ENCODE measurements at places on chromosomes 2 and 18.

DNA sequence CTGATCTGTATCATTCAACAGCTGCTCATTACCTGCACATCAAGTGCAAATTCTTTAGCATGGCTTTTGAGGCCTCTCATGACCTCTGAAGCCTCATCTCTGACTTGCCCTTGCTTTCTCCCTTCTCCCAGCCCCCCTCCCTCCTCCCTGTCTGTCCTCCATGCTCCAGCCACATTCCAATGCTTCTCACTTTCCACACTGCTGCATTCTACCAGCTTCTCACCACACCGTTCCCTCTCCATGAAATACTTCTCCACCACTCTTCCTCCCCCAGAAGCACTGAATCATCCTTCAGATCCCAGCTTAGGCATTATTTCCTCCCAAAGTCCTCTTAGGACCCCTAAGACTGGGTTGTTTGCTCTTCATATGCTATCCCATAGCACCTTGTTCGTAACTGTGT lies 26.9 kb downstream of the GCG start:
- DNase-seq = no peak

- DNase-seq = no peak
Measured at GRCh38 chr2:213834331-213834730, 550.1 kb downstream of the SPAG16 start.

GRCh38 chr18:13227910-13228309 lies 9.3 kb downstream of the LDLRAD4 start:
- no peak for DNase-seq

- no peak for DNase-seq
Measured at GRCh38 chr2:150467621-150467963, 19.9 kb downstream of the RND3 start.

GRCh38 chr18:61503688-61504087 lies 170.5 kb downstream of the CDH20 start:
- no peak for DNase-seq

DNA sequence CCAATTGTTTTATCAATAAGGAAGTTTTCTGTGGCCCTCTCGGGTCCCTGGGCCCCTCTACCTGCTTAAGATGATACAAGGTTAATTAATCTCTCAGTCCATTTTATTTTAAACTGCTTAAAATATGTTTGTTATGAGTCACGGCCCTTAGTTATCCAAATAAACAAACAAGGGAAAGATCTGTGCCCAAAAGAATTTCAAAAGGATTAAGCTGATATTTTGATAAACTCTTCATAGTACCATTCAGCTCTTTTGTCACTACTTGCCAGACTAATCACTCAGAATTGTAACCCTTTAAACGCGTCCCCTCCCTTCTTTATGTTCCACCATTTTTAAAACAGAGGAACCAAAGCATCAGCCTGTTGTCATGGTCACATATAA lies 144.7 kb upstream of the STK17B start:
- DNase-seq = no peak

DNA sequence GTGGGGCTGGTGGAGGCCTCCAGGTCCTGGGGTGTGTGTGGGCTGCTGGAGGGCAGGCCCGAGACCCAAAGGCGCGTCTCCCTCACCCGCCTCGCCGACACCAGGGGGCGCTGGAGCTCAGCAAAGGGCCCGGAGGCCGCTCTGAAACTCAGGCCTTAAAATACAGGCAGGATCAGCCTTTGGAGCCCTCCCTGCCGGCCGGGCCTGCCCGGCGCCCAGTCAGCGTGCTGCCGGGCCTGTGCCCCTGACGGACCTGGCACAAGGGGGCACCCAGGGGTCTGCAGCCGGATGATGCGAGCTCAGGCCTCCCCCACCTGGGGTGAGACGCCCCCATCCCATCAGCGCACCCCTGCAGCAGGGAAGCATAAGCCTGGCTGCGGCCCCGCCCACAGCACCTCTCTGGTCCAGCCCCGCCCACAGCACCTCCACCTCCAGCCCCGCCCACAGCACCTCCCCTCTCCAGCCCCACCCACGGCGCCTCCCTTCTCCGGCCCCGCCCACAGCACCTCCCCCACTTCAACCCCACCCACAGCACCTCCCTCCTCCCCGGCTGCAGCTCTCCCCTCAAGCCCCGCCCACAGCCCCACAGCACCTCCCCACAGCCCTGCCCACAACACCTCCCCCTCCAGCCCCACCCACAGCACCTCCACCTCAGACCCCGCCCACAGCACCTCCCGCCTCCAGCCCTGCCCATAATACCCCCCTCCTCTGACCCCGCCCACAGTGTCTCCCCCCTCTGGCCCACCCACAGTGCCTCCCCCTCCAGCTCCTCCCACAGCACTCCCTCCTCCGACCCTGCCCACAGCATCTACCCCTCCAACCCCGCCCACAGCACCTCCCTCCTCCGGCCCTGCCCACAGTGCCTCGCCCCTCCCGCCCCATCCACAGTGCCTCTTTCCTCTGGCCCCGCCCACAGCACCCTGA lies 92.8 kb upstream of the OTOS start:
- peak; percentile 21 for DNase-seq

DNA sequence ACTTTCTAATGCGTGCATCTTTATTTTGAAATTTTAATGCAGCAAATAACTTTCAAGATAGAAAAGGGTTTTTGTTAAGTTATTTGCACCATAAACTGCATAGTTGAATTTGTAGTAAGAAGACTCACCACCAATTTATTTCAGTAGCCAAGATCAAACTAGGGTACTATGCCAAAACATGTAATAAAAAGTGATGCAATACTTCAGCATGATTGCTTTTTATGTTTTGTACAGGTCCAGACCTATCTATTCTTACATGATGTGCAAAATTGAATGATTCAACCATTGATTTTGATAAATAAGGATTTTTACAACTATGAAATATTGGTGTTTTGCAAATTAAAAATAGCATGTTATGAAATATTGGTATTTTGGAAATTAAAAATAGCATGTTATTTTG lies 26.7 kb downstream of the AGPS start:
- no peak for DNase-seq

DNA sequence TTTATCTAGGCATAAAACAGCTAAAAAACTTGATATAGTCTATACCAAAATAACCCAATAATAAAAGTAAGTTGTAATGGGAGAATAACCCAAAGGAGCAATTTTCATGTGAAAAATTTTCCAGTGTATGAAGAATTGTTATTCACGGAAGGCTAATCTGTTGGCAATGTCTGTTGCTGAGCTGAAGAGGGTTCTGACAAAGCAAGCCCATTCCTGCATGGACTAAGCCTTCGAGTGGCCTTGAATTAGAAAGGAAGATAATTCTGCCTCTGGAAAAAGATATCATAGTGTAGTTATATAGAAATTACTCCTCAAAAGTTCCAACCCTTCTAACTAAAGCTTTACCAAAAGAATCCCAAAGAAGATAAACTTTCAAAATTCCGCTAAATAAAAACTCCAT lies 101.5 kb downstream of the MAP2 start:
- no peak for DNase-seq

DNA sequence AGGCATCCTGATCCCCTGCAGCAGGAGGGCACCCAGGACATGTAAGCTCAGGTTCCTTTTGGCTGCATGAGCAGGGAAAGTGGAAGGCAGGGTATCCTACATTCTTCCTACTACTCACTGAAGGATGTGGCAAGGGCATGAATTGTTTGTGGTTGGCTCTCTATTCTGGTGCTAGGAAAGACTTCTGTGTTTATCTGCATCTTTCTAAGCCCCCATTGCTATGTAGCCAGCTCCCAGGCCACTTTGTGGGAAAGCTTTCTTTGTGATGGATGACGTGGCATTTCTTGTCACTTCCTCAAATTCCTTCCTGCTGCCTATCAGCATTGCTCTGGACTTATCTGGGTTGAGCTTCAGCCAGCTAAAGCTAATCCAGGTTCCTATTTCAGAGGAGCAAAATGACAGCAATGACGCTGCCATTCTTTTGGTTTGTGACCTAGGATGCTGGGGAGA lies 46.2 kb downstream of the MEIS1 start:
- no peak for DNase-seq

DNA sequence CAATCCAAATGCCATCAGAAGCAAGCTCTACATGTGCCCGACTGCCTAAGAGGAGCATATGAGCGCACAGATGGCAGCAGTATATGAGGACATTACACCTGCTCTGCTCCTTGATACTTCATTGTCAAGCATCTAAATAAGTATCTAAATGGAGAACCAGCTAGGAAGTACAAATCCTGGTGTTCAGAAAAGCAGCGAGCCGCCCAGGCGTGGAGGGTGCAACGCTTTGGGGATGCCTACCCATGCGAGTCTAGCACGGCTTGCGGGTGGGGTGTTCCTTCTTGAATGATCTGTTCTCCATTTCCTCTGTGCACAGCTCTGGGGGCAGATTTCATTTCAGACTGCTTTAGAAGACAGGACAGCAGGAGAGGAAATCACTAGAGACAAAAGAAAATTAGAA lies 63.0 kb upstream of the BCL2L11 start:
- DNase-seq = no peak

GRCh38 chr2:19046986-19047780 lies 311.2 kb downstream of the OSR1 start:
- no peak for DNase-seq

DNA sequence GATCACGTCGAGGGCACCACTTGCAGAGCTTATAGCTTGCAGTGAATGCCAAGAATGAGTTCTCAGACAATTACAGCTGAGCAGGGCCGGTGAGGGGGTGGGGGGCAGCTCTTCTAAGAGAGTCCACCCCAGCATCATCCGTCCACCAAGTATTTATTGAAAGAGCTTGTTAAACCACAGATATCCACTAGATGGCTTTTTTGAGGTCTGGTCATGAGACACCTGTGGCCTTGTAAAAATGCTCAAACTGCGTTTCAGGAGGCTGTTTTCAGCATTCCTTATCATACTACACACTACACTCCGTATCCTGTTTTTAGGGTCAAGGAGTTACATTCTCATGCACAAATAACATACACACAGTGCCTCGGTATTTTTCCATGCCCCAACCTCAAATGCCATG lies 51.5 kb downstream of the DNAJC10 start:
- no peak for DNase-seq

DNA sequence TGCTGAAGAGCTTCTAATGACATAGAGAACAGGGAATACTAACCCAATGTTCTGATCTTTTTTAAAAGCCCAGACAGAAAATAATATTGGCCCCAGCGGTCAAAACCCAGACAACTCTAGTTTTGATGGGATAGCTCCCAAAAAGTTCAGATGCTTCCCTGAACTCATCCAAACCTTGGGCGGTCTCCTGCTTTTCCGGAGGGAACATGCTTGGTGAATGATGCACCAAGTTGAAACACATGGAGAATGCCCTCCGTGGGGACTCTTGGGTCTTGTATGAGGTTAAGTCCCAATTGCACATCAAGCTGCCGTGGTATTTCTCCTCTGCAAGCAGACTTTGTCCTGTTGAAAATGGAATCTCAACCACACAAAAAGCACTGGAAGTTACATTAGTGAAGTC lies 120.7 kb upstream of the CTAGE1 start:
- no peak for DNase-seq

DNA sequence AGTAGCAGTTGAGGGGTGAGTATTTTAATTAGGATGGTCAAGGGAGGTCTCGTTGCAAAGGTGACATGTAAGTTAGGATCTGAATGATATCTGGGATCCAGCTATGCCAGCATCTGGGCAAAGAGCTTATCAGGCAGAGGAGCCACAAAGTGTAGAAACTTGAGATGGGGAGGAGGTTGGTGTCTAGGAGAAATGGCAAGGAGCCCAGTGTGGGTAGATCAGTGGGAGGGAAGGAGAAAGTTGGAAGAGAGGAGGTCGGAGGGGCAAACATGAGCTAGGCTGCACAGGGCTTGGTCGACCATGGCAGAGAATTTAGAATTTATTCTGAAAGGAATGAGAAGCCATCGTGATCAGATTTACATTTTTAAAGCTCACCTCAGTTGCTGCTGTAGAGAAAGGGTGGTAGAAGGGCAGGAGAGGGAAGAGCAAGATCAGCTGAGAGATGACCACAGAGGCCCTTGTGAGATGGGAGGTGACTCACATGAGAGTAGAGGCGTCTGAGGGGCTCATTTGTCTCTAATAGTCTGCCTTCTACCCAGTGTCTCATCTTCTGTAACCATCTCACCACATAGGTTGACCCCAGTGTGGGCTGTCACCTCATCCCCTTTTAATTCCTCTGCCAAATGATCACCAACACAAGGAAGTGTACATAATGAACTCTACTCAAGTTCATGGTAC lies 170.0 kb downstream of the ETAA1 start:
- no peak for DNase-seq

DNA sequence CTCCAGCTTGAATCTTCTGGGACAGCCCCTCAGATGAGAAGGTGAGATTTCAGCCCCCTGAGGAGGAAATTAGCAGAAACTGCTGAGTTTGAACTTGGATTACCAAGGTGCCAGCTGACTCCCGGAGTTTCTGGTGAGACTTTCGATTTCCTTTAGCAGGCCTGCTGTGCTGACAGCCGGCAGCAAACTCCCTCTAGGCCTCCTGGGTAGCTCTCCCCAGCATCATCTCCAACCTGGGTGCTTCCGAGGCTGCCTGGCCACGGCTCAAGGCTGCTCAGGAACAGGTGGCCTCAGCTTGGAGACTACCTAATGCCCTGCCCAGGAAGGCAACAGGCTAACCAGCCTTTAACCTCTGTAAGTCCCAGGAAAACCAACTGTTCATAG lies 16.5 kb downstream of the SDC1 start:
- no peak for DNase-seq

DNA sequence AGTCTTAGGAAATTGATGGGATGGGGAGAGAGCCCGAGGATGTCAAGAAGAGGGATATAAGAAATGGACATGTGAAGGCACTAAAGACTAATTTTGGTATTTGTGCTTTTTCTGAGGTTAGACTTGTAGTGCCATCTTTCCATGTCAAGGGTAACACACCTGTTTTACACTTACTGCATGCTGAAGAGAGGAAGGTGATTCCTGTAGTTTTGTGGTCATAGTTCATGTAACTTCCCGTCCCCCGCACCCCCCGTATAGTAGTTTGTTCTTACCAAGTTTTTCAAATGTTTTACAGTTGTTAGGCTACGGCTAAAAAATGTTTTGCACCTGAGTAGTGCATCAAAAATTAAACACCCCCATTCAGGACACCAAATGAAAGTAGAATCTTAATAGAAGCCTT lies 73.8 kb downstream of the CLIP4 start:
- DNase-seq = no peak

DNA sequence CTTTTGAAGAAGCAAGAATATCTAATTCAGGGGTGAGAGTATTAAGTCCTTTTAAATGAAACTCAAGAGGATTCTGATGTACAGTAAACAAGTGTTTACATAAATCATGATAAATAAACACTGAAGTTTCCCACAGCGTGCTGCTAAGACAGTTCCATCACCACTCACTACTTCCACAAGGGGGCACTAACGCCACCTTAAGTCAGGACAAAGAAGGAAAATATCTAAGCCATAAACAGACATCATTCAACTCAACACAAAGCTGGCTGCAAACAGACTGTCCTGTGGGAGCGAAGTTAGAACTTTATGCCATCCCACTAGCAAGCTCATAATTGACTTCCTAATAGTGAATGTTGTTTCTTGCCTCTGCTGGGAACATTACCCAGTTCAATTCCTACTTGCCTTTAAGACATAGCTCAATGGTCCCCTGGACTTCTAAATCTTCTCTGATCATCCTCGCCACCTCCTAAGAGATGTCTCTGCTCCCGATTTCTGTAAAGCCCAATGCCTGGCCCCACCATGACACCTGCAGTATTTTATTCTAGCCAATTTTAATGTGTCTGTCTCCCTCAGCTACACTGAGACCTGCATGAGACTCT lies 36.5 kb downstream of the MRPL44 start:
- DNase-seq = peak; percentile 25

- no peak for DNase-seq
Measured at GRCh38 chr18:36636237-36636817, 192.5 kb downstream of the TPGS2 start.

Data from NCI-H1092 (cell line).